ENCODE measurements at places on chromosomes 3 and 15.

DNA sequence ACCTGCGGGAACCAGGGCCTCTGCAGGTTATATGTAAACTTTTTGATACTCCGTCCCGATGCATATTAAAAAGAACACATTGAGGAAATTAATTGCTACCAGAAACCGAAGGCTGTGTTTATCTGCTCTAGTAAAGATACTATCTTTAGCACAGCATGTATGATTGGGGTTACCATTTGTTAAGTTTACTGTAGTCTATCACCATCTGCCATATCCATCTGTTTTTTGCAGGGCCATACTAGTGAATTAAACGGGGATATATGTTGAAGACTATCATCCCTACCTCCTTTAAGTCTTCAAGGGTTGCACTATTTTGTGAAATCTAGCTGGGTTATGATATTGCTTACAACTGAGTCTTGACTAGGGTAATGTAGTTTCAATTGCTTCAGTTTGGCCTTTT is 597.0 kb downstream of the SQOR start:
- DNase-seq = no peak

DNA sequence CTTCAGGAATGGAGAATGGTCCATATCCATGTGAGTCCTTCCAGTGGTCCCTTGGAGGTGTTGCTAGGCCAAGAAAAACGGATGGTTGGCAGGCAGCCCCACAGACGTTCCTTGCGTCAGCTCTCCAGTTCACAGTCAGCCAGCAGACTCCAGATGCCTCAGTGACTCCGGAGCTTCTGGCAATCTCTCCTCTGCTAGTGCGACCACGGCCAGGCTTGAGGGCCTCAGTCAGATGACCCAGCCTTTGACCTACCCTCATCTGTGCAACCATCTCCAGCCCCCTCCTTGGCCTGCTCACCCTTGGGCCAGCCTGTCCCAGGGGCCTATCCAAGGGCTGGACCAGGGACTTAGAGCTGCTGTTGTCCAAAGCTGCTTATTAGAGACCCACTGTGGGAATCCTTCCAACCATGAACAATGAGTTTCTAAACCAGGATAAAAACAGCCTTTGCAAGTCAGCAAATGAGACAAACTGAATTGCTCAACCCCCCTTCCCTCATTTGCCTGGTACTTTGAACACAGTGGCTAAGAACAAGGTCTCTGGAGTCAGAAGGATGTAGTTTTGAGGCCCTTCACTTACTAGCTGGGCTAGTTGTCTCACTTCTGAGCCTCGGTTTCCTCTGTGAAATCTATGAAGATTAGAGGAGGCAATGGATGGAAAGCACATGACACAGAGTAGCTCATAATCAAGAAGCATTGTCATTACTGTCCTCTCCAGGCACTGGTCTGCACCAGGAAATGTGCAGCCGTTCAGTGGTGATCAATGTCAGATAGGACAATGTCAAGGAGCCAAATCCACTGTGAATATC is 44.8 kb downstream of the ANP32A start:
- DNase-seq = no peak

GRCh38 chr3:147652651-147653366 is 243.6 kb downstream of the ZIC1 start:
- DNase-seq = no peak

DNA sequence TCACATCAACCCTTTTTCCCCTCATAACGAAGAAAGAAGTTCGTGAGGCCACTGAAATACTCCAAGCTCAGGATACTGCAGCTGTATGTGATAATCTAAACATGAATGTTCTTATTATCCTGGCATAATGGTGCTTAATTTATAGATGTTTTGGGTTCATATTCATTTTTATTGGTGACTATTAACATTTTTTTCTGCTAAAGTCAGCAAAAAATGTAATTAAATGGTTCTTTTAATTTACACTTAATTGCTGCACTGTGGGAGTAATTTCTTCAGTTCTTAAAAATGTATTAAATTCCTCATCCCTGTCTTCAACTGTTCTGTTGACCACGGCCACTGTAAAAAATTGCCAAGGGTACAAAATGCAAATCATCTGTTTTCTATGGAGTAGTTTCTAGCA is 95.6 kb downstream of the CDIN1 start:
- DNase-seq = no peak
